ENCODE measurements at places on chromosomes 11 and 22.

- no peak for DNase-seq
Measured at GRCh38 chr22:47072642-47072967, 310.2 kb downstream of the TBC1D22A start.

GRCh38 chr11:87616511-87616910 lies 558.7 kb downstream of the RAB38 start:
- DNase-seq: no peak

GRCh38 chr11:58586998-58587397 lies 8.1 kb downstream of the ZFP91 start:
- no peak for DNase-seq

DNA sequence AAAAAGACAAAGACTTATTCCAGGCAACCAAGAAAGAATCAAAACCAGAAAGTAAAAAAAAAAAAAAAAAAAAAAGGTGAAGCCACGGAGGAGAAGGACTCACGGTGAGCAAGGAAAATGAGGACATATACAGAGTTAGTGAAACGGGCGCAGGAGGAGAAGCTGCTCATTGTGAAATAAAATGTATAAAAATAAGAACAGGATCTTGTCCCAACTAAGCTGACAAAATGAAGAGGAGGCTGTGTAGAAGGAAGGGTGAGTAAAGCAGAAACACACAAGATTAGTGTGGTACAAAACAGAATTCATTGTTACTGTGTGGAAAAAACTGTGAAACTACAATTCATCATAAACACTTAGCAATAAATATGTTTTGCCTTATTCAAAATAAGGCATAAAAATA lies 7.6 kb downstream of the IL17REL start:
- DNase-seq: no peak

DNA sequence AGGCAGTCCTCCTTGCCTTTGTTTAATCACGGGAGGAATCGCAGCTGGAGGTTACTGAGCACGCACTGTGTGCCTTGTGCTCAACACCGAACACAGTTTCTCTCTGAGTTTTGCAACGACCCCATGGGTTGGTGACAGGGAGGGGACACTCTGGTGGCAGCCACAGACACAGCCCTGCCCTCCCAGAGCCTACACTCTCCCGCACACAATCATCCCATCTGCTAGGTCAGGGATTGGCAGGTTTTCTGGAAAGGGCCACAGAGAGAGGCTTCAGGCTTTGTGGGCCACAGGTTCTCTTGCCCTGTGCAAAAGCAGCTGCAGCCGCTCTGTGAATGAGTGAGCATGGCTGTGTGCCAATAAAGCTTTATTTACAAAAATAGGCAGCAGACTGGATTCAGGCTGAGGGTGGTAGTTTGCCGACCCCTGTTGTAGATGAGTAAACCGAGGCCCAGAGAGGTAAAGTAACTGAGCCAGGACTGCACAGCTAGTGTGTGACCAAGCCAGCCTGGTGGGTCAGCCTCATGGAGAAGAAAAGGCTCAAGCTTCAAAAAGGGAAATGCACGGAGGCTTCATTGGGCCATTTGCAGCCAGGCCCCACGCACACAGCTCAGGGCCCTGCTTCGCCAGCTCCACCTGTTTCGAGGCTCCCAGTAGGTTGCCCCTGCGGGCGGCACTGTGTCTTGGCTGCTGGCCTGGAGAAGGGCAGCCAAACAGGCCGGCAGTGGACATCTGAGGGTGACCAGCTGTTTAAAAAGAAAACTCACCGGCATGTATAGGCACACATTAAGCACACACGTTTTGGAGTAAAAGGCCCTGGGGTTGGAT lies 16.3 kb downstream of the LTO1 start:
- no peak for DNase-seq

DNA sequence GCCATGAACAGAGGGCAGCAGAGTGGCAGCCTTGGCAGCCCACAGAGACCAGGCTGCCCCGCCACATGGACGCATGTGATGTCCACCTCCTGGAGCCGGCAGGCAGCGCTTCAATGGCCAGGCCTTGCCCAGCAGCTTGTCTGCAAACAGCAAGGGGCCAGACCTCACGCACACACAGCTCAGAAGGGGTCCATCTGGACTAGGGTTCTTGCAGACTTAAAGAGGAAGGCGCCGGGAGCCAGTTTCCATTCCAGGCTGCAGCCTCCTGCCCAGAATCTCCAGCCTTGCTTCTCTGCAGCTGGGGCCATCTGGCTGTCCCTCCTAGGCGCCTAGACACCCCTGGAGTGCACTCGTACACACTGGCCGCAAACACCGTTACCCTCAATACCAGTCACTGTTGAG lies 91.9 kb upstream of the TMEM45B start:
- no peak for DNase-seq

- DNase-seq: no peak
Measured at GRCh38 chr11:118057251-118058145, 19.4 kb upstream of the TMPRSS4 start.

All from astrocyte of the spinal cord (primary cell).